ENCODE measurements at places on chromosomes 3 and 15.
A peak's percentile ranks its signal among the peaks of the same experiment; 100 is the strongest.

- DNase-seq, result no peak
Observed at GRCh38 chr15:60557191-60557618, 78.3 kb upstream of the ICE2 start.

GRCh38 chr3:56023546-56023945, 444.7 kb downstream of the ERC2 start:
- no peak for DNase-seq

GRCh38 chr3:169790687-169791429, 17.7 kb downstream of the MYNN start:
- DNase-seq, result no peak

- DNase-seq, result no peak
Observed at GRCh38 chr15:64251121-64251520, 88.3 kb upstream of the PPIB start.

DNA sequence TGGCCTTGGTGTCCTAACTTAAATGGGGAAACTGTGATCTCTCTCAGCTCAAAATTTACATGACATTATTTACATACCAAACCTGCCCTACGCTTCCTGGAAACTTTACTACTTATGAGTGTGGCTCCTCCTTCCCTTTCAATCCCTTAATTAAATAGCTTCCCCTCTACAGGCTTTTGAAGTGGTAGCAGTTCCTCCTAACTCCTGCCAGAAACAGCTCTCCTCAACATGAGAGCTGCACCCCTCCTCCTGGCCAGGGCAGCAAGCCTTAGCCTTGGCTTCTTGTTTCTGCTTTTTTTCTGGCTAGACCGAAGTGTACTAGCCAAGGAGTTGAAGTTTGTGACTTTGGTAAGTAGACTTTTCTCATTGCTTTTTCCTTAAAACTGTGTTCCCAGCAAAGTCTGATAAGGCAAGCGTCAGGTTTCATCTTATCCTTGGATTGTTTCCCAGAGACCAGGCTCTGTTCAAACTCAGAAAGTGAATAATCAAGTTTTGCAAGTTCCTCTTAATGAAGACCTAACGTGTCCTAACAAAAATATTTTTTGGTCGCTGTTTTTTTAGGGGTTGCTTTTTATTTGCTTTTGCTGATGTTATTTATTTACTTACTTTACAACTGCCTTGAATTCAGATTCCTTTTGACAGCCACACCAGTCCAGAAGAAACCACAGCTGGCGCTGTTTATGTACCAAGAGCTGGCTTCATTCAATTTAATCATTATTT, at the start of gene ACP3:
Gene ACP3, plus strand, starts transcription at position 179 of the 720 bp plus-strand sequence. Its CDS starts 50 bp downstream, at position 229.
- DNase-seq, result peak; percentile 77

GRCh38 chr3:46501702-46502101, 3.9 kb downstream of the RTP3 start:
- no peak for DNase-seq

- DNase-seq, result no peak
Observed at GRCh38 chr15:47157827-47158226, 559.5 kb upstream of the SEMA6D start.

DNA sequence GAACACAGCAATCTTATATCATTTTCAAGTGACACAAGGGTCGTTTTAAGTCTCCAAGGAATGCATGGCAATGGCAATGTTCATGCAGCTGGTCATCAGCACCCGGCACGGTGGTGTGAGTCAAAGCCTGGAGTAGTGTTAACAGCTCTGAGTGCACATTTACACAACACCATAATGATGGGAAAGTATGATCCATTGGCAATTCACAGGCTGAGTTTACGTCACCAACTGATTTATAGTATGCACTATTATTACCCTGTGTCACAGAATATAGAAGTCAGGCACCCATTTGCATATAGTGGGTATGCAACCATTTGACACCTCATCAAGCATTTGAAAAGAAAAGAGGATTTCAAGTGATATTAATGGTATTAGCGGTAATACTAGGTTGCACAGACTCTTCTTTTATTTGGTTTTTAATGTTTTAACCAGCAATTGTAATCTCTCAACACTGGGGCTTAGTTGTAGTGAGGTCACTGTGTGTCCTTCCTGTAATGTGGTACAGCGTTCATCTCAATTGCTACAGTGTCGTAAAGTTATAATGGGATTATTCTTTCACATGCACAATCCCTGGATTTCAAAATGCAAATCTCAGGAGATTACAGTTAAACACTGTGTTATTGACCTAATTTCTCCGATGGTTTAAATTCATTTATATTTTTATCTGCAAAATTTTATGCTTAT, 113.8 kb downstream of the C3orf38 start:
- DNase-seq, result no peak

GRCh38 chr15:89912674-89913396, at the start of gene ARPIN:
Gene ARPIN (minus strand): TSS chr15:89912952. CDS start chr15:89912835, 117 bp downstream.
- peak; percentile 58 for DNase-seq

GRCh38 chr3:30476368-30477084, 129.9 kb upstream of the TGFBR2 start:
- DNase-seq, result no peak

DNA sequence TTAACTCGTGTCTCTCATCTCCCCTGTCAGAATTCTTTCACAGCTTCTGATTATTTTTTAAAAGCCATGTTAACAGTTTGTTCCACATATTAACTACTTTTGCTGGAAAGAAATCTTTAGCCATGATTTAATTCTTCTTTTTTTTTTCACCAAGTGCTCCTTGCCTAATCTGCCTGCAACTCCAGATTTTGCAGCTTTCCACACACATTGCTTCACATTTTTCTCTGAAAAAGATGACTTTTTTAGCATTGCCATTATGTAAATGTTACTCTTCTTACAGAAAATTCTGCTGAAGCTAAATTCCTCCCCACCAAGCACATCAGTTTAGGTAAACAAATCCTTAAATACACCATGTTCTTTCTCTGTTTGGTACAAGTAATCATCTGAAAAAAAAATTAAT, 23.4 kb upstream of the PPARG start:
- DNase-seq, result no peak

DNA sequence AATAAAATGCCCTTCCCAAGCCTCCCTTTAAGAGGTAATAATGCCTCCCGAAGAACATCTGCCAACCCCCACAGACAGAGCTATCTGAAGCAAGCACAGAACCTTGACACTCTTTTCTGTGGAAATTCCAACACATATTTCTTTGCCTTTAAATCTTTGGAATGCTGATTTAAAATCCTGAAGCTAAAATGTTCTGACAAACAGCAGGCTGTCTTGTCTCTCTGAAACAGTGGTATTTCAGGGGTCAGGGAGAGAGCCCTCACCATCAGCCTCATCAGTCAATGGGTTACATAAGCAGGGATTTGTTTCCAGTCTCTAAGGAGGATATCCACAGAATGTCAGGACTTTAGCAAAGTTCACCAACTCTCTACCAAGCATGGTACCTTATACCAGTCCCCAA, 27.8 kb upstream of the ARHGEF3 start:
- no peak for DNase-seq

GRCh38 chr3:38984110-38984509, 67.6 kb downstream of the SCN11A start:
- DNase-seq, result no peak

DNA sequence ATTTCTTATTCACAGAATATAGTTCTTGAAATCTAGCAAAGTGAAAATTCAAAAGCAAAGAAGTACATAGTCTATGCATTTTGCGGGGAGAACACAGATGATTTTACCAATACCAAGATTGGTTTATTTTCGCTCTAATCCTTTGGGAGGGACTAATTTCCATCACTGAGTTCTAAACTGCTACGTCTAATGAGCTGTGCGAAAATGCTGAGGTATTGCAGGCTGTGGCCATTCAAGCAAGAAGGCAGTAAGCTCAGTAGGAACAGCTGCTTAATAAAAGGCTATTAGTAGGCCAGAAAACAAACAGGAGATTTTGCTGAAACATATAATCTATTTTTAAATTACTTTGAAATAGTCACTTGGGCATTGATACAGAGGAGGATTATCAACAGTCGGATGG, 379.0 kb downstream of the CNTN4 start:
- DNase-seq, result peak; percentile 8

DNA sequence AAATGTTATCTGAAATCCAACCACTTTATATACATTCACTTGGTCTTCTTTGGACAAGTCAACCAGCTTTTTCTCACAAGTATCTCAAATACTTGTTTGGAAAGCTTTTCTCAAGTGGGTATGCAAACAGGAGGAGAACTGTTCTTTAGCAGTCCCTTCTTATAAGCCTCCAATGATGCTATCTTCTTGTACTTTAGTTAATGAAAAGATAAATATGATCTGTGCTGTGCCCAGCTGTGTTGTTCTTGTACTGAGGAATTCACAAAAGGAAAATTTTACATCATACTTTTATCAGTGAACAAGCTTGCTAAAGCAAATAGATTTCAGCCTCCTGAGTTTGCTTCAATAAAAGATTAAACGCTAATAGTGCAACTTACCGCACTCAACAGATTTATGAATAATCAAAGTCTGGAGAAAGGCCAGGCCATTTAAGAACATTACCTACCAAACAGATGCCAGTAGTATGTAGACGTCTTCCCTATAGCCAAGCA, 395.2 kb downstream of the MECOM start:
- no peak for DNase-seq

GRCh38 chr3:129278966-129279906, 566 bp downstream of the HMCES start:
- DNase-seq, result peak; percentile 64

GRCh38 chr3:154762486-154762885, 317.6 kb upstream of the MME start:
- no peak for DNase-seq

- no peak for DNase-seq
Observed at GRCh38 chr15:76566276-76566675, 229.7 kb downstream of the ISL2 start.

- DNase-seq, result no peak
Observed at GRCh38 chr3:101962055-101962454, 112.7 kb downstream of the NFKBIZ start.

Measured in renal pelvis (tissue), 12 donors.